IPS-NIHi11 (cell line): ENCODE measurements at places on chromosomes 1 and 21.

DNA sequence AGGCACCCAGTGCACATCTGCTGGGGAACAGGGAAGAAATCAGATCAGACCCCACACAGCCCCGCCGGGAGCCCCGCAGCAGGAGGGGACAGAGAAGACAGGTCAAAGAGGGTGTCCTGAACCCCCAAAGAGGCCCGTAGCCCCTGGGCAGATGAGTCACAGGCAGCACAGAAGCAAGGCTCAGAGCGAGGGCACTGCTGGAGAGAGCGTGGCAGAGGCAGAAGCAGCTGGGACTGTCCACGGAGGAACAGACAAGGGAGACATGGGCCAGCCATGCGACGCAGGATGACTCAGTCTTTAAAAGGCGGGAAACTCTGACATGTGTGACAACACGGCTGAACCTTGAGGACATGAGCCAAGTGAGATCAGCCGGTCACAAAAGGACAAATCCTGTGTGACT lies 14.5 kb upstream of the PRDM16 start:
- no peak for DNase-seq

- no peak for DNase-seq
Observed at GRCh38 chr21:44415073-44416025, 40.0 kb upstream of the LRRC3 start.

GRCh38 chr1:71657891-71658679 lies 577.2 kb upstream of the ZRANB2 start:
- no peak for DNase-seq

- DNase-seq = peak; percentile 68
Observed at GRCh38 chr1:181391301-181391900, 91.9 kb upstream of the CACNA1E start.

- peak; percentile 24 for DNase-seq
Observed at GRCh38 chr21:30194701-30195299, 21.1 kb downstream of the CLDN8 start.

DNA sequence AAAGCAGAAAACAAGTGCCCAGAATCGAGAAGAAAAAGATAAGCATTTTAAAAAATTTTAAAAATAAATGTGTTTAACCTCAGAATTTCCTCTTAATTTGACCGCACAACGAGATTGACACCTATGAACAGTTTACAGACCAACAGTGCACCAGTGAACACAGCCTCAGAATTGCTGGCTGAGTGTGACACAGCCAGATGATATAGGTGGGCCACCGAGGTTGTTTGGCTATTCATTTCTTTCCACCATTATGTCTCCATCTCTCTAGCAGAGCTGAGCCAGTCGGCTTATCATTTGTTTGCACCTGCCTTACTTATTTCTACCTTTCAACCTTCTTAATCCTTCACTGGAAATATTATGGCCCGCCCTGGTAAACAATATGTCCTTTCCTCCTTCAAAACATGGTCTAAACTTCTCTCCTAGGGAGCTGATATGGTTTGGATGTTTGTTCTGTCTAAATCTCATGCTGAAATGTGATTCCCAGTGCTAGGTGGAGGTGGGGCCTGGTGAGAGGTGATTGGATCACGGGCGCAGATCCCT lies 86.1 kb downstream of the DUSP10 start:
- DNase-seq = no peak
